ENCODE measurements at places on chromosomes 2 and 18.

- DNase-seq, result no peak
Observed at GRCh38 chr18:79857082-79857671, 59.4 kb downstream of the KCNG2 start.

- DNase-seq, result peak; percentile 75
Observed at GRCh38 chr2:230326453-230327417, at the start of gene SP140L. Gene SP140L (plus strand): TSS chr2:230327193. CDS start chr2:230327270, 77 bp downstream.

GRCh38 chr2:121816797-121817196 lies 61.3 kb downstream of the TSN start:
- no peak for DNase-seq

GRCh38 chr2:32119161-32119560 lies 46.5 kb upstream of the SLC30A6 start:
- no peak for DNase-seq

DNA sequence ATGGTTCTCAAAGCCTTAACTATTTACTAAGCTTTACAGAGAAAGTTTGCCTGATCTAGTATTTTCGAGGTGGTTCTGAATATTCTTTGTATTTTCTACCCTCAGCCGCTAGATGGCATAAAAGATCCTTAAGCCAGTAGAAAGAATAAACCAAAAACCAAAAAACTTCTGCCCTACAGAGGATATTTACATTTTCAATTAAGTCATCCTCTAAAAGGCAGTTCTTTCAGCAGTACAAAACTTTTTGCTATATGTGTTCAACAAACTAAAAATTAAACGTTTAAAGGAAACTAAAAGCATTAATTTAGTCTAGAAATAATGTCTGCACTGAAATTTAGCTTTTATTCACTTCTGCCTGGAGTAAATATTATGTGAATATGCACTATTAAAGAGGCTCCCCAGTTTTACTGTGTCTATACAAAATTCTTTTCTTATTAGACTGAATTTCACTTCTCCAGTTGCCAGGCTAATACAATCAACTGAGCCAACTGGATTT lies 297.5 kb downstream of the PIEZO2 start:
- peak; percentile 52 for DNase-seq

DNA sequence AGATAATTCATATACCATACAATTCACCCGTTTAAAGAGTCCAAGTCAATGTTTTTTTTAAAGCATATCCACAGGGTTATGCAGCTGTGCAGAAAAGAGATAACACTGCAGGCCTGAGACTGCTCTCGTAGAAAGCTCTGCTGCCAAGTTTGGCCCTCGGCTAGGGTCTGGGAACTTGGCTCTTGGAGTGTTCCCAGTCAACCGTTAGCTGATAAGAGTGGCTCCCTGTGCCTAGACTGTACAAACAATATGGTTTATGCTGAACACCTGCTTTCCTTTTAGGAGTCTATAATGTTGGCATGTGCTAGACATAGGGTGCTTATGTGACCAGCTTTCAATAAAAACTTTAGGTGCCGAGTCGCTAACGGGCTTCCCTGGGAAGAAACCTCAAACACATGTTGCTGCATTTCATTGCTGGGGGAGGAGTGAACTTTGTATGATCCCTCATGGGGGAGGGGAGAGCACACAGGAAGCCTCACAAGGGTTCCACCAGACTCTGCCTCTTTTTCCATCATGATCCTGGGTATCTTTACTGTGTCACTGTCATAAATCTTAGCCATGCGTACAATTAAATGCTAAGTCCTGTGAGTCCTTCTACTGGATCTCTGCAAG lies 34.7 kb downstream of the RFX8 start:
- DNase-seq, result no peak

GRCh38 chr2:221948076-221948475 lies 350.7 kb downstream of the PAX3 start:
- no peak for DNase-seq

GRCh38 chr2:222969491-222969890 lies 82.5 kb upstream of the KCNE4 start:
- DNase-seq, result peak; percentile 47

- DNase-seq, result no peak
Observed at GRCh38 chr18:58095655-58096054, 51.6 kb downstream of the NEDD4L start.

DNA sequence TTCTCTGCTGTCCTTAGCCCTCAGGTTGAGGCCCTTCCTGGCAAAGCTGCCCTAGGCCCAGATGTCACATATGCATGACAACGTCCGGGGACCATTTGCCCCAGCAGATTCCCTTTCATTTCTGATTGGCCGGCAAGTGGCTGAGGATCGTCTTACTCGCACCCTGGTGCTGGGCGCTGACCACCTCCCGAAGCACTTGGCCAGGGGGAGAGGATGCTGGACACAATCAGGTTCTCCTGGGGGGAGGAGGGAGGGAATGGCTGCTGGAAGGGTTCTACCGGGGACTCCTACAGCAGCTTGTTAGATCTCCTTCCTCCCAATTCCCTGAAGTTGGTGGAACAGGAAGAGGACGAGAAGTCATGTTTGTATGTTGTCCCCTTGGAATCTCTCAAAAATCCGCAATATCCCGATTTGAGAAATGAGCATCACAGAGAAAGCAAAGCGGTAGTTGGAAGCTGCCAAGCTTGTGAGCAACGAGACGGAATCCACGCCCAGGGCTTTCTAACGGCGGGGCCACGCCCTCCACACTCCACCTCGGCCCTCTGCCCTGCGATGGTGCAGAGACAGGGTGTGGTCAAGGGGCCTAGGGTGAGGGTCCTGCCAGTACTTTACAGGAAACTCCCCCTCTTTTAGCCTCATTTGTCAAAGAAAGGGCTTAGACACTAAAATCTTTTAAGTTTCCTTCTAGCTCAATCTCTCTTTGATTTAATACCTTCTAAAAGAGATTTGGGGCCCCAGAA lies 61.8 kb upstream of the YWHAQ start:
- no peak for DNase-seq

DNA sequence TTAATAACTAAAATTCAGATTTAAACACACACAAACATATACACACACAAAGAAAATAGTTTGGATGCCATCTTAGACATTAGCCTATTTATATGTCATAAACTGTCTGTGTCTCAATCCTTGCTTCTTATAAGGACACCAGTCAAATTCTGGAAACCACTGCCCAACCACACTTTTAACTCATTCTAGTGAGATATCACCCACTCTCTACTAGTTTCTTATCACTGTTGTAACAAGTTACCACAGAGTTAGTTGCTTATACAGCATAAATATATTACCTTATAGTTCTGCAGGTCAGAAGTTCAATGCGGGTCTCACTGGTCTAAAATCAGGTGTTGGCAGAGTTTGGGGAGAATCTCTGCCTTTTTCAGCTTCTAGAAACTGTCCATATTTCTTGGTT lies 239.1 kb downstream of the MTX2 start:
- no peak for DNase-seq

- no peak for DNase-seq
Observed at GRCh38 chr2:2881499-2881898, 496.1 kb downstream of the EIPR1 start.

DNA sequence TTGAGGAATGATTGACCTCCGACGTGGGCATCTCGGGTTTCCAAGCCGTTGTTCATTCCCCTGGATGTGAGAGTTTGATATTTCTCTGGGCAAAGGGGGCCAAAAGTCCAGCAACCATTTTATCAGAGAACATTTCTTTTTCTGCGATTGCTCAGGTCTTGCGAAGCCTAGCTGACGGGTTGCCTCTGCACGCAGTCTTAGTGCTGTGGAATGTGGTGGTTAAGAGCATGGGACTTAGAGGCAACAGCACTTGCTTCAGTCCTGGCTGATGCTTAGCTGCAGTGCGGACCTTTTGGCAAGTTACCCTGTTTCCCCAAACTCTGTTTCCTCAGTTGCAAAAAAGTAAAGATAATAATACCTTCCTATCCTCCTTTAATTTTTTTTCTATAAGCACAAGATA lies 45.0 kb downstream of the FAP start:
- DNase-seq, result no peak

DNA sequence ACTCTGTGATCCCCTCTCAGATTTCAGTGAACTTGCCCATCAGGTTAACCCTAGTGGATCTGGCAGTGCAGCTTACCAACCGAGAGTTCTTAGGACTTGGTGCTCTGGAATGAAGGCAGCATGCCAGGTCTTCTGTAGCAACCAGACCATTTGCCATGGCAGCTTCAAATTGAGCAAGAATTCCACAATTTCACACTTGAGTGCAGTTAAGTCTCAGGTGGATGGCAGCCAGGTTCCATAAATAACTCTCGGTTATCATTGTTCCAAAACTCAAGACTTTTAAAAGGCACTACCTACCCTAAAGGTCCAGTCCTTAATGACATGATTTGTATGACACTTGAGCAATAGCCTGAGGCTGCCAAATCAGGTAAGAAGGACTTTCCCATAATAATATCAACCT lies 48.1 kb downstream of the GALNT3 start:
- no peak for DNase-seq

- no peak for DNase-seq
Observed at GRCh38 chr2:171718720-171719119, 31.5 kb downstream of the DYNC1I2 start.

- DNase-seq, result no peak
Observed at GRCh38 chr2:106840818-106841217, 45.1 kb downstream of the ST6GAL2 start.

DNA sequence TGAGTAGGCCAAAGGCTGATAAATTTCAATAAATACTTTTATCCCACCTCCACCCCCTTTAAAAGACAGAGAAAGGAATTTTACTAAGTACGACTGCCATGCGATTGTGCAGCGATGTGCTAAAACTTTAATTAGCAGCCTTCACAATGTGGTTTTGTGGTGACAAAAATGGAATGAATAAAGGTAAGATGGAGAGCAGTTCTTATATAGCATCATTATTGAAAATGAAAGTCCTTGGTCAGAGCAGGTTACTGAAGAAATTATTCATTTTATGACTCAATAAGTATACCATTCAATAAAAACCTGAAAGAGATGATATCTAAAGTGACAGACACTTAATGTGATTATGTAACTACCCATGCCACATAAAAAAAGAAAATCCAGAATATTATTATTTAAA lies 33.2 kb upstream of the MTIF2 start:
- no peak for DNase-seq

DNA sequence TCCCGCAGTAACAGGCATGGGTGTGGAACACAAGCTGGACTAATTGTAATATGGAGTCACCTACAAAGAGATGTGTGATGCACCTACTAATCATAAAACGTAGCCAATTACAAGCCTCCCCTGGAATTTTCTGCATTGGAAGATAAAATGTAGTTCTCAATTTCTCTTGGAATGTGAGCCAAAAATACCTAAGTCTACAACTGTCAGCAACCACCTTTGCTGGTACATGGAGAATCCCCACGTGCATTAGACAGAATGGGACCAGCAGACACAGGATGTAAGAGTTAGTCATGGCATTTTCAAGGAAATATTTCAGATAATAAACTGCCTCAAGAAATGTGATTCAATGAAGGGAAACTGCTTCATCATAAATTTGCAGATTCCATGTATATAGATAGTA lies 85.6 kb upstream of the DCC start:
- no peak for DNase-seq

DNA sequence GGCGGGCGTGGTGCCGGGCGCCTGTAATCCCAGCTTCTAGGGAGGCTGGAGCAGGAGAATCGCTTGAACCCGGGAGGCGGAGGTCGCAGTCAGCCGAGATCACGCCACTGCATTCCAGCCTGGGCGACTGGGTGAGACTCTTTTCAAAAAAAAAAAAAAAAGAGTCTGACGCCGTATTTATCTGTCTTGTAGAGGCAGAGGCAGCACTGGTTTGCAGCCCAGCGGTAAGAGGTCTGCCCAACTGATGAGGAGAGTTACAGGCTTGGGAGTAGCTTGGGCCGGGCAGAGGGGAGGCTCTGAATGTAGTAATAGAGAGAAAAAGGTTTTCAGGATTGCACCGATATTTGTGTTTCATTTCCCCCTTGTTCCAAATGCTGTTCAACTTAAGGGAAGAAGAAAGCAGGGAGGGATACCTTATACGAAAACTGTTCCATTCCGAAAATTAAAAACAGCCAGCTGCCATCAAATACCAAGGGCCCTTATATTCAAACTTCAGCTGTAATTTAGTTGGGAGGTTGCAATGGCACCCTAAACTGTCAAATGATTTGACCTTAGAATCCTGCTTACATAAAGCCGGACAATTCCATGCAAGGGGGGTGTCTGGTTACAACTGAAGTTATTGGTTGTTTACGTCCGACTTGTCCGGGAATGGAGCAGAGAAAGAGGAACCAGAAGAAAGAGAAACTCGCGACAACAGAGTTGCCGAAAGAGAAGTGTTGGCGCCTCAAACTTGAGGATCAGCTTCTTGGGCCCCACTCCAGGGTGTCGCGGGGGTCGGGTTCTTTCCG lies 9.2 kb upstream of the SP9 start:
- peak; percentile 79 for DNase-seq

GRCh38 chr2:128501700-128502099 lies 183.0 kb upstream of the HS6ST1 start:
- no peak for DNase-seq

All from AML-193 (cell line).